ENCODE measurements at places on chromosomes 5 and 9. TPM values are rescaled to one million over a fixed set of nuclear protein-coding genes. Genes with fewer than 3 reads are reported as not detected.

GRCh38 chr5:127586066-127586770 lies 62.7 kb upstream of the CTXN3 start:
- H3K27me3 ChIP-seq: no peaks in the 10 kb centered on the region
- H3K4me1 ChIP-seq: no peaks in the 10 kb centered on the region
- no peak for DNase-seq
- no peaks in the 10 kb centered on the region for H3K36me3 ChIP-seq
- no peak overlapping the region for H3K27ac ChIP-seq

- DNase-seq: no peak
- H3K27ac ChIP-seq: no peak overlapping the region
- no peaks in the 10 kb centered on the region for H3K4me1 ChIP-seq
These were observed 1.6 kb downstream of the PIP5KL1 start for GRCh38 chr9:127928676-127929624.

- H3K27ac ChIP-seq: no peak overlapping the region
- DNase-seq: no peak
- H3K36me3 ChIP-seq: no peaks in the 10 kb centered on the region
- H3K4me3 ChIP-seq: no peak overlapping the region
- no peaks in the 10 kb centered on the region for H3K4me1 ChIP-seq
These were observed 108.9 kb downstream of the WNK2 start for GRCh38 chr9:93292664-93293328.

- no peak for DNase-seq
- H3K27ac ChIP-seq: no peak overlapping the region
- H3K4me3 ChIP-seq: no peak overlapping the region
These were observed 193.6 kb upstream of the VCAN start for GRCh38 chr5:83277953-83278352.

DNA sequence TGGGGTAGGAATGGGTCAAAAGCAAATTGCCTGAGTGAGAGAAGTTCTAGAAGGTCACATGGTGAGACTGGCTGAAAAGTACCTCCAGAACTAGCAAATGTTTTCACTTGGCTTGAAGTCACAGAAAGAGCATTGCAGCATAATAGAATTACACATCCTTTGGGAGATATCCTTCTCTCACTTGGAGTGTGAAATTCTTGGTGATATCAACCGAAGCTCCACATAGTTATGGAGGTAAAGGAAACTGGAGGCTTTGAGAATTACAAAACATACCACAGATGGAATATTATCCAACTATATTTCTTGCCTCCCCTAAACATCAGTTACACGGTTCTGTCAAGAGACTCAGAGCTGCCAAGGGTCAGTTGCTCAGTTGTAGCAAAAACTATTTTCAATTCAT lies 182.4 kb downstream of the SEMA5A start:
- DNase-seq: no peak
- H3K27me3 ChIP-seq: no peaks in the 10 kb centered on the region
- H3K4me1 ChIP-seq: no peaks in the 10 kb centered on the region
- H3K27ac ChIP-seq: no peak overlapping the region
- no peak overlapping the region for H3K4me3 ChIP-seq

GRCh38 chr5:148427370-148428042 lies 43.7 kb downstream of the FBXO38 start:
- H3K27me3 ChIP-seq: no peaks in the 10 kb centered on the region
- no peaks in the 10 kb centered on the region for H3K4me1 ChIP-seq
- H3K36me3 ChIP-seq: peaks cover 4% of the 10 kb centered on the region
- H3K4me3 ChIP-seq: no peak overlapping the region
- DNase-seq: no peak
- no peak overlapping the region for H3K27ac ChIP-seq

GRCh38 chr5:173629628-173630027 lies 13.2 kb upstream of the BOD1 start:
- no peaks in the 10 kb centered on the region for H3K36me3 ChIP-seq
- H3K27ac ChIP-seq: no peak overlapping the region
- no peaks in the 10 kb centered on the region for H3K4me1 ChIP-seq
- DNase-seq: no peak

The HACD4 gene
- 3.1 TPM for total RNA-seq

The PTGR1 gene
- total RNA-seq: 110 TPM

The NRG2 gene
- 11.1 TPM for total RNA-seq
